Brain (organoid and tissue), 16 donors: ENCODE measurements at places on chromosomes 7 and 10.
A peak's percentile ranks its signal among the peaks of the same experiment; 100 is the strongest.

DNA sequence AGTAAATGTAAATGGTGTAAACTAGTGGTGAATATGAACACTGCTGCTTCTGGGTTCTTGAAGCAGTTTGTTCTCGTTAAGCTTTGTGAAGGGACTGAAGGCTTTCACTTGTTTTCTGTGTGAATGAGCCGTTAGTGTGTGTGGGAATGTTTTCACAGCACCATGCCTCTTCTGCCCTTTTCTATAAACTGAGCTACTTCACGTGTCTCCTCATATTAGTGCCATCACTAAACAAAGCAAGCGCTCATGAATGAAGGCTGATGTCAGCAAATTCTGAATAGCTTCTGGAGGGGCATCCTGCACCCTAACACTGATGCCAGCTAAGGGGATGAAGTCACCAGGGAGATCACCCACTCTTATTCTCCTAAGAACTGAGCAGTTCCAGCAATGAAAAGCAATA, 205.6 kb upstream of the ETV1 start:
- peak; percentile 64 for DNase-seq

DNA sequence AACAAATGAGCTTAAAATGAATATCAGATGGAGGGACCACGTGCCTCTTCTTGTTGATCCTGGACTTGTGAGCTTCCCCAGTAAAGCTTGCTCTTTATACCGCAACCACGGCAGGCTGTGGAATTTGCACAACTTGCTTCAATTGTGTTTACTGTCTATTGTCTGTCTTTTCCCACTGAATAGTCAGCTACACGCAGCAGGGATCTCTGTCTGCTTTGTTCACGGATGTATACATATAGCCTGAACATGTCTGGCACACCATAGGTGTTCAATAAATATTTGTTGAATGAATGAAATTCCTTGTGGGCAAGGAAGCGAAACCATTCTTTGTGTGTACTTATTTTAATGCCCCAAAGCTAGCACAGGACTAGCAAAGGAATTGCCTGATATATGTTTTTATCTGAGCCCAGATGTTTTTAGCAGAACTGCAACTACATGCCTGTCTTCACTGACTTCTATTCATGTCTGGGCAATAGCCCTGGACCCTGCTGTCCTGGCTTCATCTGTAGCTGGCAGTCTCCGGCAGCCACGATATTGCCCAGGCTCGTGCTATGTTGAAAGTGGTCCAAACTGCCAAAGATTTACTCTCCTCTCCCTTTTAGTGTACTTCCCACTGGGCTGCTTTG, 29.9 kb upstream of the IFRD1 start:
- peak; percentile 47 for DNase-seq

- no peak for DNase-seq
Measured at GRCh38 chr10:3935141-3935540, 150.1 kb upstream of the KLF6 start.

DNA sequence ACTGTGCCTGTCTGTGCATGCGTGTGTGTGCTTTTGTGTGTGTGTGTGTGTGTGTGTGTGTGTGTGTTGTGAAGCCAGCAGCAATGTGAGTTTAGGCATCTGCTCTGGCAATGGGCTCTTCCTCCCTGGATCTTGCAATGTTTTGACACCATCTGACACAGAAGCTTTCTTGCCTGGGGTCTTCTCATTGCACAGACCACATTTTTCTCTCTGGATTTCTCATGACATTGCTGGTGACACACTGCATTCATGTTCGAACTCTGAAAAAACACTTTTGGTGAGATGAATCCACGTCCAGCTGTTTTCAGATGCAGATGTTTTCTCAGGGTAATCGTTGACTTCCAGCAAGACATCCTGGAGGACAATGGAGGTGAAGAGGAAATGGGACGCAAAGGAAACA, 63.0 kb upstream of the FZD8 start:
- no peak for DNase-seq

- DNase-seq = no peak
Measured at GRCh38 chr7:47715631-47716068, 133.7 kb upstream of the TNS3 start.

GRCh38 chr7:90938371-90938770, 325.9 kb upstream of the FZD1 start:
- no peak for DNase-seq

DNA sequence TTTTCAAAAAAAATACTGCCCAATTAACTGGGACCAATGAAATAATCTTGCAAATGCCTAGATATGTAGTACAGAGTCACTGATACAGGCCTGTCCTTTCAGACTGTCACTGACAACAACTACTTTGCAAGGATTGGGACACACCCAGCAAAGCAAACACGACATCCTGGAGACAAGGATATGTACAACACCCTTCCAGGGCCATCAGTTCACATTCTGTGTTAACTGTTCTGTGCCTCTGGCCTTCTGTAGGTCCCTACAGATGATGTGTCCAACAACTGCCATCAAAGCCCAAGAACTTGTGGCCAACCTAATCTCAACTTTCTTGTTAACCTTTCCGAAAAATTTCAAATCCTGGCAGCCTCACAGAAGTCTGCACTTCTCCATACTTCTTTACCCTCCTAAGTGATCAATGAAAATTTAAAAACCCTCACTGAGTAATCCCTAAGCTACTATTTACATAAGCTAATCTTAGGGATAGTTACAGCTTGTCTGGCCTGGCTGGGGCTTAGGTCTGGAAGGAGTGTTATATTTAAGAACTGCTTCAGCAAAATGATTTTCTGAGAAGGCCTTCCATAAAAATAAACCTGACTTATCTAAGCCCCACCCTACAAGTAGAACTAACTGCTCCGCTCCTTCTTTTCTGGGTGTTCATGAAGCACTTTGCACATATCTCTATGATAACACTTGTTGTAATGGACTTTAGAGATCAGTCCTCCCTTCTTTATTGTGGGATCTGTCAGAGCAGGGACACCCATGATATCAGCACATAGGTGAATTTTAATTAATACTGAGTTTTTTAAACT, 21.0 kb downstream of the COBL start:
- no peak for DNase-seq

DNA sequence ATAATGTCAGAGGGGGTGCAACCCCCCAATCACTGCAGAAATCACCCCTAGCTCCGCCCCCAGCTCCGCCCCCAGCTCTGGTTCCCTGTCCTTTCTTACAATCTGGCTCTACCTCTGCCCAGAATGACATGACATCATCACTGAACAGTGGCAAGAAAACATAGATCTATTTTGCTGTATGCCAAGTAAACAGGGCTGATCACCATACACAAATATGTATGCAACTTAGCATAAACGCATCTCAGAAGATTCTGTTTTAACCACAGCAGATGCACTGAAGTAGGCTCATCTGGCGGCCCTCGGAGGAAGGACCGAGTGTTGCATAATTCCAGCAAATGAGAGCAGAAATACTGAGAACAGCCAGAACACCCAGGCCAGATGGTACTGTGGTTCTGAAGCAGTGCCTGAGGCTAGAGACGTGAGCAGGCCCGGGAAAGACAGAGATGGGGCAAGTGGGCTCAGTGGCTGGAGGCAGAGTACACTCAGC, 293.3 kb upstream of the KLF14 start:
- DNase-seq = peak; percentile 93

GRCh38 chr7:95056107-95056739, 148.8 kb downstream of the PPP1R9A start:
- no peak for DNase-seq

GRCh38 chr7:480531-481218, 39.0 kb downstream of the PDGFA start:
- no peak for DNase-seq

GRCh38 chr7:142872106-142872675, 13.4 kb downstream of the TRPV6 start:
- no peak for DNase-seq

- DNase-seq = peak; percentile 49
Measured at GRCh38 chr7:43906331-43907010, at the start of gene URGCP. URGCP (minus strand) TSS chr7:43906596; CDS start chr7:43906575, 21 bp downstream.

DNA sequence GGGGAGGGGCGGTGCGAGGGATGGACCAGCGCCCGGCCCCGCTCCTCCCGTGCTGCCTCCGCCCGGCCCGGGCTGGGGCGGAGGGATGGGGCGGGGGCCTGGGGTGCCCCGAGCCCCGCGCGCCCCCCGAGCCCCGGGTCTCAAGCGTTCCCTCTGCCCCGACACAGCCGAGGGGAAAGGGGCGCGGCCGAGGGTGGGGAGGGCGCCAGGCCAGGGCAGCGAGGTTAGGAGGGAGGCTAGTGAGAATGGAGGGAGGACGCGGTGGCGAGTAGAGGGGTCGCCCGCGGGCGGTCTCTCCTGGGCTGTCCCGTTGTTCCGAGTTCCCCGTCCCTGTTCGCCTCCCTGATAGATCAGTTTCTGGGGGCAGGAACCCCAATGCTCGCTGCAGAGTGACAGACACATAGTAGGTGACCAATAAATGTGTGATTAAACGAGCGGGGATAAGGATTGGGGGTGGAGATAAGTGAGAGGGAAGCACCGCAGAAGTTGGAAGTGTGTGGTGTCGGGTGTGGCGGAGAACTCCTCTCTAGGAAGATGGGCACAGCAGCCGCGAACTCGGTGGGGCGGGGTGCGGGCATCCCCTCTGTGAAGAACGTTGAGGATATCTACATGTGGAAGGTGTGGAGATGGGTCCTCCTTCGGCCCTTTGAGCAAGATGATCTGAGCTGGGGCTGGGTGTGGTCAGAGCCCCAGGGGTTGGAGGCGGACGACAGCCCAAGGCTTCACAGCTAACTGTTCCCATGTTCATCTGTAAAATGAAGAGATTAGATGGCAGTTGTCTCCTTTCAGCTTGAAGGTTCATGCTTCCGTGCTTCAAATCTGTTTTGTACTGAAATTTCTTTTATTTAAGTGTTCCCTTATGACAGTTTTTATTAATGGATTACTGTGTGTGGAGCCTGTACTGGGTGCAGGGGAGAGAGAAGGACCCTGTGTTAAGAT, 580 bp downstream of the ZNF775 start:
- peak; percentile 51 for DNase-seq

GRCh38 chr10:7788639-7789286, 786 bp downstream of the ATP5F1C start:
- DNase-seq = peak; percentile 51

GRCh38 chr7:139094596-139094995, 14.9 kb downstream of the ZC3HAV1 start:
- no peak for DNase-seq
